ENCODE measurements at places on chromosomes 6 and 20. TPM values are rescaled to one million over a fixed set of nuclear protein-coding genes. Genes with fewer than 3 reads are reported as not detected.

GRCh38 chr6:151765444-151765886 is 42.0 kb upstream of the ESR1 start:
- DNase-seq, result peak; percentile 80

DNA sequence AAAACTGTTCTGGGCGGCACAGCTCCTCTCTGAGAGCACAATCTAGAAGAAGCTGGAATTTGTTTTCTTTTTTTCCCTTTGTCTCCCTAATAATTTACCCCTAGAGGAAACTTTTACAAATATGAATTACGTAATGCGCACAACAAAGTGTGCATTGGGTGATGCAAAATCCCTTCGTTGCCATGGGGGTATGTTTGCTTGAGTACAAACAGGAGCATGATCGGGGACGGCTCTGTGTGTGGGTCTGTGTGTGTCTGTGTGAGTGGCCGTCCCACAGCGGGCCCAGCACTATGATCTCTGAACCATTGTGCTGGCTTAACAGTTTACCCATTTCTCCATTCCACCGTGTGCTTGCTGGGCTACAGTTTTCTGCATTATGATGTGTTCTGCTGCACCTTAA is 278.2 kb downstream of the CDC5L start:
- DNase-seq, result no peak

DNA sequence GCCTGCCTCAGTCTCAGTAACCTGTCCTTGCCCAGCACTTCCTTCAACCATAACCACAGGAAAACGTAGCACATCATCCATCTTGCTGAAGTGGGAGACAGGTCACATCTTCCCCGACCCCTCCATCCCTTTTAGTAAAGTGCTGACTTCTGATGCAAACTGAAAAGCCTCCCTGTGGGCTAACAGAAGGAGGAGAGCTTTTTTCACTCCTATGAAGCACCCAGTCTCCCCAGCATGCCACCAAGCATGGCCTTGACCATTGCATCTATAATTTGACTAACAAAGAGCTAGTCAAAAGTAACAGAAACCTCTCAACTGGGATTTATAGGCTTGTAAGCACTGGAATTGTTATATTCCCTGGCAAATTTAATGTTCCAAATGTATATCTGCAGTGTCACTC is 288.9 kb upstream of the IRAK1BP1 start:
- DNase-seq, result no peak

GRCh38 chr20:63579017-63579694 is 5.1 kb upstream of the HELZ2 start:
- no peak for DNase-seq

- DNase-seq, result no peak
These were observed 11.0 kb downstream of the E2F3 start for GRCh38 chr6:20412682-20413073.

RAB44 gene
- polyA plus RNA-seq, result 0.19 TPM

TMC2 gene
- not detected for polyA plus RNA-seq
